ENCODE measurements at places on chromosomes 4 and X. TPM values are rescaled to one million over a fixed set of nuclear protein-coding genes. Genes with fewer than 3 reads are reported as not detected.

DNA sequence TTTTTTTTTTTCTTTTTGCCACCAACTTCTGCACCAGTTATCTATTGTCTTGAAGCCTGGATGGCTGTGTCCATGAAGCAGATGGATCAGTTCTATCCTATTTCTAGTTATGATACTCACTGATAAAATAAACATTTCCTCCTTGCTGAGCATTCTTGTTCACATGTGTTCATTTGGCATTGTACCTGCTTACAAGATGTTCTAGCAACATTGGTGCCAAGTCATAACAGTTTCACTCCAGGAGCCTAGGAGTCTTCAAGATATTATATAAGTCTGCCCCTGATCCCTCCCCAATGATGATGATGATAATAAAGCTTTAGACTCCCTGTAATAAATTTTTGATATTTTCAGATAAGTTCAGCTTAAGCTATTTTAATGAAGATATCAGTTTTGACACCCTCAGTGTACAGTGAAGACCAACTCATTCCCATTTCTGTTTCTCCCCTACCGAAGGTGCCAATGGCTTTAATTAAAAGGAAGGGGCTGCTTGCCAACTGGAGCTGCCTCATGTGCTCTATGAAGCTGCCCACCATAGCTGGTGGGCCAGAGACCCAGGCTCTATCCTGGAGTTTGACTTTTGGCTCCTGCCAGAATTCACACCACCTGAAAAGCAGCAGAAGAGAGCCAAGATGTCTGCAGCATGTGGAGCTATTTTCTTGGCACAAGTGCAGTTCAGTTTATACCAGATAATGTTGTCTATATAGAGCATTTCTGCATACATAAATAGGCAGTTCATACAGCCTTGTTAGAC lies 265.4 kb upstream of the TET2 start:
- H3K4me1 ChIP-seq, result peaks cover 4% of the 10 kb centered on the region
- H3K27ac ChIP-seq, result no peak overlapping the region
- H3K36me3 ChIP-seq, result no peaks in the 10 kb centered on the region
- DNase-seq, result no peak

DNA sequence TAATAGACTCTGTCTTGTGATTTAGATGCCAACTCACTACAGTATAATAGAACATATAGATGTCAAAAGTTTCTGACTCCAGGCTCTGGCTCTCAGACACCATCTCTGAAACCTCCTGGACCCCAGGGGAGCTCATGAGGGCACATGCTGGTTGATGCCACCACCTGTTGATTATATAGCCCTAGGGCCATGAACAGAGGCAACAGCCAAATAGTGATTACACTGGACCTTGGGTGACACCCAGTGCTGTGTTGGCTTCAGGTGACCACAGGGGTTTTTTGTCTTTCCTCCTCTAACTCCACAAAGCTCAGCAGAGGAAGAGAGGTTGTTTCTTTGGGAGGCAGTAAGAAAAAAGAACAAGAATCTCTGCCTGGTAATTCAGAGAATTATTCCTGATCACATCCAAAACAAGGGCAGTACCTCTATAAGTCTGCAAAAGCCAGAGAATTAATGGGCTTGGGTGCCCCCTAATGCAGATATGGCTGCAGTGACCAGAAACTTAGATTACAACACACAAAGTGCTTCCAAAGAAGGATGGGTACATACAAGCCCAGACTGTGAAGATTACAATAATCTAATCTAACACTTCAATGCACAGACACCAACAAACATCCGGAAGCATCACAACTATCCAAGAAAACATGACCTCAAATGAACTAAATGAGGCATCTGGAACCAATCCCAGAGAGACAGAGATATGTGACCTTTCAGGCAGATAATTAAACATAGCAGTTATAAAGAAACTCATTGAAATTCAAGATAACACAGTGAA lies 1920.6 kb downstream of the ARAP2 start:
- DNase-seq, result no peak
- H3K27me3 ChIP-seq, result no peaks in the 10 kb centered on the region

GRCh38 chr4:140154572-140154891 lies 548 bp upstream of the MAML3 start:
- peak overlapping the region; percentile 98 for H3K4me3 ChIP-seq
- no peaks in the 10 kb centered on the region for H3K36me3 ChIP-seq
- peak overlapping the region; percentile 80 for H3K27ac ChIP-seq
- H3K4me1 ChIP-seq, result peaks cover 7% of the 10 kb centered on the region
- DNase-seq, result no peak

- H3K27me3 ChIP-seq, result no peaks in the 10 kb centered on the region
- H3K4me1 ChIP-seq, result no peaks in the 10 kb centered on the region
- peaks cover 27% of the 10 kb centered on the region for H3K36me3 ChIP-seq
- DNase-seq, result no peak
Measured at GRCh38 chr4:751676-752075, 46.0 kb downstream of the PCGF3 start.

DNA sequence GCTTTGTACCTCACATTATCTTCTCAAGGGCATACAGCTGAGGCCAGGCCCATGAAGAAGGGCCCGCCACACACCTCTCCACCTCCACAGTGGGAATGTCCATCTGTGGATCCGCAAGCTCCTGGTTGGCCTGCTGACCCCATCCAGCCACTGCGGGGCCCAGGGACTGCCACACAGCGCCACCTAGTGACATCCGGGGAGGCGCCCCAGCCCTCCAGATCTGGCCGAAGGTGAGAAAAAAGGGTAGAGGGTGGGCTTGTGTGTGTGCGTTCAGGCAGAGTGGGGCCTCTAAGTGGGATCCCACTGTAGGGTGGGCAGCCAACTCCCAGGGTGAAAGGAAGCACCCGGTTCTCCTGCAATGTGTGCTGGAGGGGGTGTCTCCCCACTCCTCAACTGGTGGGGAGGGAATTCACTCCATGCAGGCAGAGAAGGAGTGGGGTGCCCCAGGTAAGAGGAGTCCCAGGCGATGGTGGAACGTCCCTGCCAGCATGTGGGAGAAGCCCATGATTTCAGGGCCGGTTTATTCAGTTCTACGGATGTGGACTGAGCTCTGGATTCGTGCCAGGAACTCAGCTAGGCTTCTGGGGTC lies 117.3 kb downstream of the ENPP6 start:
- DNase-seq, result no peak
- H3K4me3 ChIP-seq, result no peak overlapping the region
- no peaks in the 10 kb centered on the region for H3K27me3 ChIP-seq
- H3K36me3 ChIP-seq, result no peaks in the 10 kb centered on the region

Gene TMEM129
- total RNA-seq, result 44.2 TPM

Gene ASB11
- total RNA-seq, result not detected

Gene HTN1
- total RNA-seq, result not detected

Gene ZNF630
- 2.1 TPM for total RNA-seq

Measured in WTC11 (cell line).